D721Med (cell line): ENCODE measurements at places on chromosomes 5 and 9.

GRCh38 chr9:109908459-109909390 lies 128.7 kb downstream of the PALM2AKAP2 start:
- no peak for DNase-seq

- no peak for DNase-seq
Measured at GRCh38 chr5:132704875-132705274, 31.1 kb downstream of the IL4 start.

- DNase-seq, result no peak
Measured at GRCh38 chr9:116991051-116991450, 303.9 kb downstream of the TRIM32 start.

GRCh38 chr9:114250235-114250568 lies 72.7 kb upstream of the ORM1 start:
- DNase-seq, result no peak

DNA sequence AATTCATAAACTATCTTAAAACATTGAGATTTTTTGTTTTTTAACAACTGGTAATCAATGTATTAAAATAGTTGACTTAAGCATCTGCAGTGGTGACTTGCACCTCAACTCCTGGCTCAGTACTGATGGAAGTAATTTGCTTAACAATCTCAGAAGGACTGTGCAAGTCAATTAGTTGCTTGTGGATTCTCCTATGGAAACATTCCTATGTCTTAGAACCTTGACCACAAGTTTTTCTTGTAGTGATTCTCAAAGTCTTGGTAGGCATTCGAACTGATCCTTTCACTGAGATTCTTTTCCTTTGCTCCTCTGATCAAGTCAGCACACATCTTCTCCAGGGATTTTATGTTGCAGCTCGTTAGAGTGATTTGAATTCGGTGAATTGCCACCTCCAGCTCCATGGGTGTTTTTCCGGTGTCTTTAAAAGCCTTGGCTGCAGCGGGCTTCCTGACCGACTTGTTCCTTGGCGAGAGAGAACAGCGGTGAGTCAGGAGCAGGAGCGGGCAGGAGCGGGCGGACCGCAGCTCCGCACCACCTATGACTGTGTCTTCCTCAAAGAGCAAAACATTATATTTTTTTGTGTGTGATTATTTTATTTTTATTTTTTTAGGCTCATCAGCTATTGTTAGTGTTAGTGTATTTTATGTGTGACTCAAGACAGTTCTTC lies 21.1 kb downstream of the HMGXB3 start:
- DNase-seq, result no peak

DNA sequence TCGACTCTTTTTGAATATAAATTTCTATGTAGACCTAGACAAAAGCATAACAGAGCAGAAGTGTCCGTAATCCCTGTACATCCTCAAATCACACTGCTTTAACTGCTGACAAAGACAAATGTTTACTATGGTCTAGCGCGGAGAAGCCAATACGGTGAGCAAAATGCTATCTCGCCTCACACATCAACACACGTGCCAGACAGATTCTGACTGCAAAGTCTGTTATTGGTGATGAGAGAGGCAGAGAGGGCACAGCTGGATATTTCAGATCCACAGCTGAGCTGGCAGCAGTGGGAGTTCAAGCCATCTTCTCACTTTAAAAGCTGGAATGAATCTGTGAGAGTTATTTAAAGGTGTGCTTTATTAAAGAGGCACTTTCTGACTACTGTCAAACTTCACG lies 124.3 kb downstream of the ARL15 start:
- DNase-seq, result no peak
